ENCODE measurements at places on chromosomes 5 and 9.

GRCh38 chr5:10524376-10525123 lies 39.3 kb upstream of the ANKRD33B start:
- DNase-seq: no peak

DNA sequence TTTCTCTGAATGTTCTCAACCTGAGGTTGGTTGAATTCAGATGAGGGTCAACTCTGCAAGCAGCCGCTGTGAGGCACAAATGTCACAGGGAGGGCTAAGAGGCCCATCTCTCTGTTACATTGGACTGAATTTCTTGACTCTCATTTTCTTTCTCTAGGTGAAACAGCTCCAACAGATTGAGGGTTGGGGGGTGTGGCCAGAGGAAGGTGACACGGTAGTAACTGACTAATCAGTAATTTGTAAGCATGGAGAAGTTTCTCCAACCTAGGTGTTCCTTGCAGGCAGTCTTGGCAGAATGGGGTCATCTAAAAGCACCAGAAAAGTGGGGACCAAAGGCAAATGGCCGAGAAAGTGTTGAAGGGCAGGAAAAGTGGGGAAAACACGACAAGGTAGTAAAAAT lies 16.8 kb downstream of the CCT5 start:
- DNase-seq: no peak

GRCh38 chr5:143913008-143913752 lies 101.2 kb downstream of the HMHB1 start:
- DNase-seq: no peak

DNA sequence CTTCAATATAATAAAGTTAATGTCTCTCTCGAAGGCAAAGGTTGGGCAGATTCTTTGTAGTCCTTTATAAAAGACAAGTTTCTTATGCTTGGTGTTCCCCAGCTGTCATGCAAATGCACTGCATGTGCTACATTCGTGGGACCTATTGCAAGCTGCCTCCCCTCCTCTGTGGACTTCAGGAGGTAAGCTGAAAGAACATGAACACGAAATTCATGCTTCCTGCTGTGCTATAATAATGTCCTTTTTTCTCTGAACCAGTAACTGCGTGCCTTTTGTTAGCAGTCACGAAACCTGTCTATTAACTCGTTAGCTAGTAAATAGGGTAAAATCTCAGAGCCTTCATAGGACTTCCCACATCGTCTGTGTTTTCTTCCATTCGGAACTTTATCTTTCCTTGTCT lies 363.5 kb downstream of the CDH9 start:
- DNase-seq: no peak

DNA sequence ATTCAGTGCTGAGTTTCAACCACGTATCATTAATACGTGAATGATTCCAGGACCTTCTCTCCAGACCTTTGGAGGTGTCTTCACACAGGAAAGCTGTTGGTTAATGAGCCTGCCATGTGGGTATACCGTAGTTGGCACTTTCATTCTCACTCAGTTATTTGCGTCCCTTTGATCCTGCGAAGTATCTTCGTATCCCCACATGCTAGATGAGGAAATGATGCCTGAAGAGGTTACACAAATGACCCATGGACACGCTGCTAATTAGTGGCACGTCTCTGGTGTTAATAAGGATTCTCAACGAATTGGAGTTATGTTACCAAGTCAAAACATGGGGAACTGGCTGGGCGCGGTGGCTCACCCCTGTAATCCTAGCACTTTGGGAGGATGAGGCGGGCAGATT lies 65.7 kb upstream of the GNE start:
- no peak for DNase-seq

GRCh38 chr9:5958273-5958672 lies 57.2 kb downstream of the RANBP6 start:
- DNase-seq: no peak

DNA sequence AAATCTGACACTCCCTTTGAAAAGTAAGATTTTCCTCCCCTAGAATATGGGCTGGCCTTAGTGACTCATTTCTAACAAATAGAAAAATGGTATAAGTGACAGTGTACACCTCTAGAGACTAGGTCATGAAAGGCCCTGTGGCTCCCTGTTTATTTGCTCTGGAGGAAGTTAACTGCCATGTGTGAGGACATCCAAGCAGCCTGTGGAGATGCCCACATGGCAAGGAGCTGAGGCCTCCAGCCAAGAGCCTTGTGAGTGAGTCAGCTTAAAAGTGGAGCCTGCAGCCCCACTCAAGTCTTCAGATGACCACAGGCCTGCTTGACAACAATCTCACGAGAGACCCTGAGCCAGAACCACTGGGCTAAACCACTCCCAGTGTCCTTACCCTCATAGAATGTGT lies 128.1 kb upstream of the LHFPL2 start:
- DNase-seq: no peak

GRCh38 chr9:36078051-36078450 lies 41.3 kb downstream of the RECK start:
- DNase-seq: no peak

GRCh38 chr5:26813235-26813634 lies 225.2 kb downstream of the CDH9 start:
- DNase-seq: no peak

DNA sequence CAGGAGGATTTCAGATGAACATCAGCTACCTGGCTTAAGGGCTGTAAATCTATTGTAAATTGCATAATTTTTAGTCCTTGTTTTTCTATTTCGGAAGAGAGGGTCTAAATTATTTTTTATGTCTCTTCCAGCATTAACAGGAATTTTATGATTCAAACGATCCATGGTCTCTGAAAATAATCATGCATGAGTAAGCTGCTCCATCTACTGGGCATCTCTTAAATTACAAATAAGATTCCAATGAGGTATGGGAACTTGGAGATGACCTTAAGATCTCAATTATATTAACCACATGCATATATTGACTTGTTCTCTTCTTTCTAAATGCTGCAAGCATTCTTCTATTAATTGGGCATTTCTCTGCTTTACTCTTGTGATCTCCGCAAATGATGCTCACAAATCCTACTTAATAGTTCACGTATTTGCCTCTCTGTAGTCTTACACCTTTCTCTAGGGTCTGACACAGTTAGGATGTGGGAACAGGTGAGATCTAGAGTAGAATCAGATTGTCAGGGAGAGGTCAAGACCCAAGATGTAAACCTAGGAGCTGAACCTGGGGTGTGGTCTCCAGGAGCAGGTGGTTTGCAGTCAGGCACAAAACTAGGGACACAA lies 86.9 kb downstream of the NUDT12 start:
- peak; percentile 50 for DNase-seq

DNA sequence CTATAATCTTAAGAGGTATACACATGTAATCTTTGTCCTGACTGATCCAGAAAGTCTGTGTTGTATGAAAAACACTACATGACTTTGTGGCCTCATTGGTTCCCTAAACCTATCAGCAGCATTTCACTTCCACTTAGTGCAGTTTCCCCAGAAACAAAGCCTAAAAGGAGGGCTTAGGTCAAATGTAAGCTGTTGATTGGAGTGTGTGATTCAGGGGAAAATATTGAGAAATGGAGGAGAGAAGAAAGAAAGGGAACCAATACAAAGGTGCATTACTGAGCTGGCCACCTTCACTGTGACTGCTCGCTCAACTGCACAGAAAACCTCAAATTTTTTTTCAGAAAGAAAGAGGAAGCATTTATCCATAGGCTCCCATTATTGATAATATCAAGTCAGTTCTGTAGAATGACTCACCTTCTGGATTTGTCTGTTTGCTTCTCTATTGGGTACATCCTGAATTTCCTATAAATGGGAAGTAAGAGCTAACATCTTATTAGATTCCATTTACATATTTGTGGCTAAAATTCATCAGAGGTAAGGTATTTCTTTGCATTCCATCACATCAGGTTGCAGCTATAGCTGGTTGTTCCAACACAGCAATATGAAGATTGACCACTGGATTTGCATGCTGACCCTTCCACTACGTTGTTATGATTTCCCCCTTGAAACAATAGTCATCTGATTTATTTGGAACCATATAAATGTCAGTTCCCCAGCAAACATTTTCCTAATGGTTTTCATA lies 10.3 kb upstream of the FST start:
- no peak for DNase-seq

- DNase-seq: no peak
Measured at GRCh38 chr5:111854186-111854585, 97.2 kb upstream of the NREP start.

GRCh38 chr9:20030671-20031070 lies 241.8 kb upstream of the SLC24A2 start:
- DNase-seq: no peak

GRCh38 chr9:111298731-111299598 lies 31.1 kb downstream of the OR2K2 start:
- DNase-seq: peak; percentile 94

DNA sequence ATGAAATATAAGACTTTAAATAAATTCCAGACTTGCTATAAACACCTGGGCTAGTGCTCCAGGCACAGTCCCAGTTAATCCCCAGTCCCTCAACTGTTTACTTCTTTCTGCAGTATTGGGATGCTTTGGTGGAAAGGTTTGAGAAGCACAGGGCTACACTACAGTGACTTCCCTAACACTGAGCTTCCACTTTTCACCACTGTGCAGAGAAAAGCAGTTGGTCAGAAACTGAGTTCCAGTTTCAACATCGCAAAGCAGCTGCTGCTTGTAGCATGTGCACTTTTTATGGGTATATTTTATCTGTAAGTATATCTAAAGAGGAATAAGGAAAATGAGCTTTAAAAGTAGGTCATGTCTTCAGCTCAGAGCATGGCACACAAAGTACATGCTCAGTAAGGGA lies 339.7 kb downstream of the NTRK2 start:
- no peak for DNase-seq

DNA sequence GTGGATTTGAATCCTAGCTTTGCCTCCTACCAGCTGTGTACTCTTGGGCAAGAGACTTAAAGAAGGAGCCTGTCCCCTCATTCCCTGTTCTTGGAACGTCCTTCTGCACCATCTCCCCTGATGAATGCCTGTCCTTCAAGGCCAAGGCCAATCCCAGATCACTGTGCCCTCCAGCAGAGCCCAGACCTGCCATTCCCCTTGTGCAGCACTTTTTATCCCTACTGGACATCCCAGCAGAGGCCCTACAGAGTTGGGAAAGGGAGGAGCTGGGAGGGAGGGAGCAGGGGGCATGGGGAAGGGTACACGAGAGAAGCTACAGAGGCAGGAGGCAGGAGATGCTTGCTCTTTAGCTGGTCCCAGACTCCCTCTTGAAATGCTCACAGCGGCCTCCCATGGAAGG lies 223.9 kb downstream of the PBX3 start:
- no peak for DNase-seq

DNA sequence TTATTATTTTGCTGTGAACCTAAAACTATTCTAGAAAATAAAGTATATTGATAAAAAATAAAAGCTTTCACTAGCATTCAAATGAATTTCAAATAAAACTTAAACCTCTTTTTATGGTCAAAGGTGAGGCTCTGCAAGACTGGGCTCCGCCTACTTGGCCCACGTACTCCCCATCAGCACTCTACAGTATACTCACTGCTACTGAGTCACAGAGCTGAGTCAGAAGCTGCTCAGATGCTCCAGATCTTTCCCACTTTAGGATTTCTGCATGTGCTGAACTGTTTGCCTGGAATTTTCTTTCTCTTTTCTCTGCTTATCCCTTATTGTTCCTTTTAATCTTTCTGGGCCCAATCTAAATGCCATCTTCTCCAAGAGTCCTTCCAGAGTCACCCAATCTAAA lies 331.9 kb upstream of the CCNG1 start:
- no peak for DNase-seq

- no peak for DNase-seq
Measured at GRCh38 chr9:27532046-27532445, 2.4 kb upstream of the MOB3B start.

GRCh38 chr9:95819636-95820035 lies 55.9 kb upstream of the ERCC6L2 start:
- no peak for DNase-seq

GRCh38 chr5:885529-885928 lies 7.1 kb downstream of the BRD9 start:
- no peak for DNase-seq

DNA sequence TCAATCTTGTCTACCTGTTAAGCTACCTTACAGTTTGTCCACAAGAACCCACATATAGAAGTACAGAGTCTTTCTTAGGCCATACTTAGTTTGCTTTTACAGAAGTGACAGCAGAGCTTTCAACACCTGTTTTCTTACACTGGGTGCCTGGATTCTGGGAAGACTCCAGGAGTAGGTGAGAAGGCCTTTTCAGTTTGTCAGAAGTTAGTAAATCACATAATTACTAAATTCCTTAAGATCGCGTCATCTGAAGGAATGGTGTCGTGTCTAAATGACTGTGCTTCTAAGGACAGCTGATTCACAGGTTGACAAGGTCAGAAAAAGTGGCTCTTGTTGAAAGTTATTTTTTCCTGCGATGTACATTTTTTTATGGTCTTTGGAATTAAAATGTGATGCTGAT lies 97.0 kb upstream of the FAM120A start:
- DNase-seq: no peak

DNA sequence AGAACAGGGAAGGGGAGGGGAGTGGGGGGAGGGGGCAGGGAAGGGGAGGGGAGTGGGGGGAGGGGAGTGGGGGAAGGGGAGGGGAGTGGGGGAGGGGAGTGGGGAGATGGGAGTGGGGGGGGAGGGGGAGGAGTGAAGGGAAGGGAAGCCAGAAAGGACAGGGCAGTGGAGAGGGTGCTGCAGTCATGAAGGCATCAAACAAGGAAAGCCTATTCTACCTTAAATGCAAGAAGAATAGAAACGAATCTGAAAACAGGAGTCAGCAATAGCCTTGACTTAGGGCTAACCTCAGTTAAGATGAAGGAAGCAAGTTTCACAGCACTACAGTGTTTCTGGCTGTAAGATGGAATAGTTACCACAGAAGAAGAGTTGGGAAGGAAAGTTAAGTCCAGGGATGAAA lies 59.5 kb downstream of the CAMSAP1 start:
- no peak for DNase-seq

DNA sequence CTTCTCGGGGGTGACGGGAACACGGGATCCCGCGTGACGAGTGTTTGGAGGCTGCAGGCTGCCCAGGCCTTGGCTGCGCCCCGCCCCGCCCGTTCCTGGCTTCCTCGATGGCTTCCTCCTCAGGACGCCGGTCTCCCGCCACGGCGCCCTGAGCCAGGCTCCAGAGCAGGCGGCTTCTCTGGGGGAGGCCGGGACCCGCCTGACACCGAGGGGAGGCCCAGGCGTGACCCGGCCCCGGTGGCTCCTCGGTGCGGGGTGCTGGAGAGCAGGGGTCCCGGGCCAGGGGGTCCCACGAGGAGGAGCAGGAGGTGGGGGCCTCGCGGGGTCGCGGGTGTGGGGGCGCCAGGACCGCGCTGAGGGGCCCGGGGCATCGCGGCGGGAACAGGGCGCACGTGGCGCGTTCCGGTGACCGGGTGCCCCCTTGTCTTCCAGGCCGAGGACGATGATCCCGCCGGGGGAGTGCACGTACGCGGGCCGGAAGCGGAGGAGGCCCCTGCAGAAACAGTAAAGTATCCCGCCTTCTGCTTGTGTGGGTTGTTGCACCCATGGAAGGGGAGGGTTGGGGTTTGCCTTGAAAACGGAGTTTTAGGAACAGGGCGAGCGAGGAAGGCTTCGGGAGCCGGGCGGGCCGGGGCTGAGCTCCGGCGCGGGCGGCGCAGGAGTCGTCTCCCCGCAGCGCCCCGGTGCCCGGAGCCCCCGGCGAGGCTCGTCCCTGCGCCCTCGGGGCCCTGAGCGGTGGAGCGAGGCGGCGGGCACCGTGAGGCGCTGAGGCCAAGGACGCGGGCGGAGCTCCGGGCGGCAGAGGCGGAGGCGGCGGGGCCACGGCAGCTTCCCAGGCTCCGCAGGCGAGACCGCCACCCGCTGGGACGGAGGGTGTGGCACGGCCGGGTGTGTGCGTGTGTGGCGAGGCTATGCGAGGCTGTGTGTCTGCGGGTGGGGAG lies 22.2 kb downstream of the AHRR start:
- peak; percentile 24 for DNase-seq
